ENCODE measurements at places on chromosomes 4 and X.

DNA sequence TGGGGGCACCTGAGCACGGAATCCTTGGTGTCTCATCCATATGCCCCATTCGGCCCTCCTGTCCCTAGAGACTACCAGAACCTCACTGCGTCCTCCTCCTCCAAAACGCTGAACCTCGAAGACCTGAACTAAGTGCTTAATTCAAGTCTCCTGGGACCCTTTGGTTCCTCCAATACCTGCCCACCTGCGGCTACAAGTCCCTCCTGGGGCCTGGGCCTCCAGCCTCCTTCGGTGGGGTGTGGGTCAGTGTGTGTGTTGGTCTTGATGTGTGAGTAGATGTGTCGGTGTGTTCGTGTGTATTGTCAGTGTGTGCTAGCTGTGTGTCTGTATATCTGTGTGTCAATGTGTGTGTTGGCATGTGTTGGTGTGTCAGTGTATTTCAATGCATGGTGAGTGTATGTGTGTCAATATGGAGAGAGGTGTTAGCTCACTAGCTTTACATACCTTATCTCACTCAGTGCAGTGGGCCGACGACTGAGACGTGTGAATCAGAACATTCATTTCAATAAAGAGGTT lies 2.6 kb upstream of the SEPTIN6 start:
- no peak for DNase-seq

DNA sequence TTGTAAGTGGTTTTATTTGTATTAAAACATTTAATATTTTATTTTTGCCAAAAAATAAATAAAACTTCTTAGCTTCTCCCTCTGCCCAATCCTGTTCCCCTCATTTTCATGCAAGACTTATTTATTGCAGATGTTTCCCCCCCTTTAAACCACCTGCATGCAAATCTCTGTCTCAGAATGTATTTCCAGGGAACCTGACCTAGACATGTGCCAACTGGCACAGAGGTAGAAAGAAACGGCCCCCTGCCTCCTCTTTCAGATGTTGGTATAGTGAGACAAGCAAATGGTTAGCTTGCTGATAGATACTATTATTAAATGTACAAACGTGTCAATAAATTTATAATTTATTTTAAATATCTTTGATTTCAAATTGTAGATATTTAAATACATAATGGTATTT lies 47.1 kb downstream of the KLF3 start:
- DNase-seq: no peak

DNA sequence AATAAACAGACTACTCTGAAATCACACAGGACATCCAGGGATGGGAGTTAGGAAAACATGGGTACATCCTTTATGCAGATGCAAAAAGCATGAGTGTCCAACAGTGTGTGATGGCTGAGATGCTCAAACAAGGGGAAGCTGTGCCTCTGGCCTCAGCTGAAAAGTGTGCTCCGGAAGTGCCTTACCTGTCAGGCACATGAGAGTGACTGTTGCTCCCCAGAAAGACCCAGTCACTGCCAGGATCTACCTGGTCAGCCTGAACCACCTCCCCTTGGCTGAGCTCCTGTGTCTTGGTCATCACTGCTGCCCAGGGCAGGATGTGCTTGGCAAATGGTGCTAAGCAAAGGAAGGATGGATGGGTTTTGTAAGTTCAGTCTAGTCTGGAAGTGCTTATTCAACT lies 4.0 kb downstream of the PPP2R2C start:
- DNase-seq: no peak

- no peak for DNase-seq
Measured at GRCh38 chr4:139916041-139916440, 237.9 kb downstream of the MAML3 start.

Measured in activated CD4-positive, alpha-beta T cell treated with anti-CD3 and anti-CD28 coated beads for 36 hours (primary cell).